ENCODE measurements at places on chromosomes 11 and 22. TPM values are rescaled to one million over a fixed set of nuclear protein-coding genes. Genes with fewer than 3 reads are reported as not detected.

Gene ANO3
- total RNA-seq = not detected

Gene OR8D1
- not detected for total RNA-seq

Gene CASP12
- 1.5 TPM for total RNA-seq

Gene OR56A1
- not detected for total RNA-seq

Gene MYEOV
- 1.9 TPM for total RNA-seq

Gene SAC3D1
- 12.1 TPM for total RNA-seq

Gene ZFPL1
- total RNA-seq = 28.2 TPM

Gene MTFP1
- total RNA-seq = 30.1 TPM

Gene APOA4
- not detected for total RNA-seq

Gene CXCR5
- not detected for total RNA-seq

Gene BLID
- total RNA-seq = 15.5 TPM

Data from thoracic aorta endothelial cell (primary cell).